ENCODE measurements at places on chromosomes 4 and X.

- DNase-seq = no peak
Measured at GRCh38 chrX:100379388-100379986, 30.6 kb downstream of the PCDH19 start.

DNA sequence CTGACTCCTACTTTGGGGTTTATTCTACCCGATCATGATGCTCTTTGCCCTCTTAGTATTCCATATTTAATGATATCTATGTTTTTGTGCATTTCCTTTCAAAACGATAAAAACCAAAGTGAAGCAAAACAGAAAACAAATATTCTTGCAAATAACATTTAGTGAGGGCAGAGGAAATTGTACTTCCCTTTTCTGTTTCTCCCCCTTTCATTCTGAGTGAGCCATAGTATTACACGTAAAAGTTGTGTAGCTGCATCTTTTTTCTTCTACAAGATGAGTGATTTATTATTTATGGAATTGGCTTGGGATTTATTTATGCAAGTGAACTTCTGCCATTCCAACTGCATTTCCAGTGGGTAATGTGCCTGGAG lies 109.9 kb downstream of the AFF2 start:
- DNase-seq = no peak

DNA sequence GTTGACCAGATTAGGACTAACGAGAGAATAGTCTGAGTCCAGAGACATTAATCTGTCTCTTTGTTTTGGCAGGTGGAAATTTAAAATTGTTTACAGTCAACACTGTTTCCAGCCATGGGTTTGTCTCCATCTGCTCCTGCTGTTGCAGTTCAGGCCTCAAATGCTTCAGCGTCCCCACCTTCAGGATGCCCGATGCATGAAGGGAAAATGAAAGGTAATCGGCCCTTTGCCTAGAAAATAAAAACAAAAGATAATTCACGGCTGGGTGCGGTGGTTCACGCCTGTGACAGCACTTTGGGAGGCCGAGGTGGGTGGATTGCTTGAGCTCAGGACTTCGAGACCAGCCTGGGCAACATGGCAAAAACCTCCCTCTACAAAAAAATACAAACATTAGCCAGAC lies 815 bp downstream of the HCCS start:
- no peak for DNase-seq

DNA sequence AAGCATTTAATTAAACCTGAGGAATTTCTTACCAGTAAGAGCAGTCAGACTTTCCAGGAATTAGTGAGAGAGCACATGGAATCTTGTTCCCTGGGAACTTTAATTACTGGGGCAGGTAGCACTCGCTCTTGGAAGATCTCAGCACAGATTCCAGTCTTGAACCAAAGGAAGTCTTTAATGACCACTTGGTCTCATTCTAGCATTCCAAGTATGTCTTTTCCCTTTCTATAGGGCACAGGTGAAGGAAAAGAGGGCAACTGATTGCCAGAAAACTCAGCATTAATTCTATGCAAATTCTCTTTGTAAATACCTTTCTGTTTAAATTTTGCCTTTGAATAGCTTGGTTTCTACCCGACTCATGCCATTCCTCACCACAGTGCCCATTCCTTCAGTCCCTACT lies 236.6 kb downstream of the LDB2 start:
- DNase-seq = no peak

- DNase-seq = no peak
Measured at GRCh38 chr4:4812145-4812794, 47.2 kb upstream of the MSX1 start.

DNA sequence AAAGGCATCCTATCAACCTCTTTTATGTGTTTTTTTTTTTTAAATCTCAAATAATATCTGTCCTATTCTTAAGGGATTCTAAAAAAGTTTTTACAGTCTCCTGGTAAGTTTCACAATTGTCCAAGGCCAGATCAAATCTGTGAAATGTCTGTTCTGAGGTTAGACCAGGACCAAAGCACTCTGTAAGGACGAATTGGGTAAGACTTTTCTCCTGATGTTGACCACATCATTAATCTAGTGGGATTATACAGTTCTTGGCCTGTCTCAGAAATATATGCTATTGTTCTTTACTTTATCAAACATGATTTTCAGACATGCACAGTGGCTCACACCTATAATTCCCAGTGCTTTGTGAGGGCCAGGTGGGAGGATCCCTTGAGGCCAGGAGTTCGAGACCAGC lies 45.8 kb upstream of the TMEM131L start:
- no peak for DNase-seq

GRCh38 chrX:40170830-40171512 lies 73.2 kb upstream of the BCOR start:
- DNase-seq = no peak

DNA sequence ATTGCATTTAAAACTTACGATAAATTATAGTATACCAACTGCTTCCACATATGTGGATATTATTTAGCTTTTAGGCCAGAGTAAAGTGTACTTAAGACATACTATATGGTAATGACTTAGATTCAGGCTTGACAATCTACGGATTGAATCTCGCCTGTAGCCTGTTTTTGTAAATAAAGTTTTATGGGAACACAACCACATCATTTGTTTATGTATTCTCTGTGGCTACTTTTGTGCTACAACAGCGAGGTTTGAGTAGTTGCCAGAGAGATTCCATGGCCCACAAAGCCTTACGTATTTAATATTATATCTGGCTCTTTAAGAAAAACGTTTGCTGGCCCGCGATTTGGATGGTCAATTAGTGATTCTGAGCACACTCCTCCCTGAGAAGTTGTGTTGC lies 37.6 kb downstream of the HHIP start:
- DNase-seq = no peak

- no peak for DNase-seq
Measured at GRCh38 chrX:41344053-41344452, 10.1 kb downstream of the DDX3X start.

All from cortex of kidney (tissue), 1 donor.